ENCODE measurements at places on chromosomes 5 and 9.

GRCh38 chr5:43874772-43875171 is 271.8 kb downstream of the NNT start:
- DNase-seq, result no peak

DNA sequence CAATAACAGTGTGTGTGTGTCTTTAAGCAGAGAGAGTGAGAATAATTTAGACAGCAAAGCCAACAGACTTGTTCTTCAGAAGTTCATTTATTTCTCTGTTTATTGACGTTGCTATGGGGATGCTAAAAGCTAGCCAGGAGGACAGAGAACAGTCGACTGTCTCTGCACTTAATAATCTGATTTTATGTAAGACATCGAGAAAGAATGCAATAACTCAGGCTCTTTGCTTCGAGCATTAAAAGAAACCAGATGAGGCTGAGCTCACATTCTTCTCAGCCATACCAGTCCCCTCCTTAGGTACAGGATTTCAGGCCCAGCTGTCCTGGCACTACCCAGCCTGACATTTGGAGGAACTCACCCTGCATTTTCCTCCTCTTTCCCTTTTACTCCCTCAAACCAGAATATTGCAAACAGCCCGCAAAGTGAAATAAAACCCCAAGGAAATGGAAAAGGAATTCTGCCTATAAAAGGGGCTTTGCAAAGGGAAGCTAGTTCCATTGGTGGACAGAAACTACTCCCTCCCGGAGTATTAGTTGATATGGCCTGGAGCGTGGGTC is 44.5 kb upstream of the DPYSL3 start:
- DNase-seq, result no peak

DNA sequence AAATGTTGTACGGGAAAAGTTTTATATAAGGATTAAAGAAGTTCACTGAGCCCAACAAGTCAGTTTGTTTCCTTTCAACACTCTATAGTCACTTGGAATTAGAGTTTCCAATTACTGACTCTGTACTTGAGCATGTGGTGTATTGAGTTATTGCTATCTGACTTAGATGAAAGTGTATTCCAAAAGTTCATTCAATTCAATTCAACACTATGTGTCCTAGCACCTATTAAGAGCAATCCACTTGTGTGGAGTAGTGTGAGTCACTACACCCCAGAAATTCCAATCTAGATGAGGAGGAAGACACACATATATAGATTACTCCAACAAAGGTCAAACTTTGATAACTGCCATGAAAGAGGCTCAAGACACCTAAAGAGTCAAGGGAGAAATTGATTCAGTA is 98.2 kb upstream of the SLCO6A1 start:
- DNase-seq, result no peak

- DNase-seq, result no peak
These were observed 78.5 kb downstream of the CACNA1B start for GRCh38 chr9:137956039-137956438.

GRCh38 chr5:173055722-173055982 is 500 bp upstream of the CREBRF start:
- no peak for DNase-seq

DNA sequence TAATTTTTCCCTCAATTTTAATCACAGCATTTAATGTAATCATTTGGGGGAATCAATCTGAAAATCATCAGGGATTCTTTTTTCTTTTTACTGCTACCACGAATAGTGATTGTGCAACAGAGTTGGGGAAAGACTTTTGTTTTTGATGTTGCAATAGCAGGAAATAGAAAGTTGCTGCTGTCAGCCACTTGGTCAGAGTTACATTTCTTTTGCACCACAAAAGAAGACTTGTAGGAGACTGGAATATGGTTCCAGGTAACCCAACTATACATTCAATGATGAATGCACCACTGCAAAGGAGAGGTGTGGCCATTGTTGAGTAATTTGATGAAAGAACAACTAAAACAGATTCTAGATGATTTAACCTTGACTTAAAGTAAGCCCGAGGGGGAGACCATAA is 46.3 kb upstream of the PALM2AKAP2 start:
- DNase-seq, result no peak

GRCh38 chr9:16619402-16619801 is 251.1 kb downstream of the BNC2 start:
- DNase-seq, result no peak

GRCh38 chr5:123628860-123629544 is 117.0 kb downstream of the CSNK1G3 start:
- DNase-seq, result no peak

DNA sequence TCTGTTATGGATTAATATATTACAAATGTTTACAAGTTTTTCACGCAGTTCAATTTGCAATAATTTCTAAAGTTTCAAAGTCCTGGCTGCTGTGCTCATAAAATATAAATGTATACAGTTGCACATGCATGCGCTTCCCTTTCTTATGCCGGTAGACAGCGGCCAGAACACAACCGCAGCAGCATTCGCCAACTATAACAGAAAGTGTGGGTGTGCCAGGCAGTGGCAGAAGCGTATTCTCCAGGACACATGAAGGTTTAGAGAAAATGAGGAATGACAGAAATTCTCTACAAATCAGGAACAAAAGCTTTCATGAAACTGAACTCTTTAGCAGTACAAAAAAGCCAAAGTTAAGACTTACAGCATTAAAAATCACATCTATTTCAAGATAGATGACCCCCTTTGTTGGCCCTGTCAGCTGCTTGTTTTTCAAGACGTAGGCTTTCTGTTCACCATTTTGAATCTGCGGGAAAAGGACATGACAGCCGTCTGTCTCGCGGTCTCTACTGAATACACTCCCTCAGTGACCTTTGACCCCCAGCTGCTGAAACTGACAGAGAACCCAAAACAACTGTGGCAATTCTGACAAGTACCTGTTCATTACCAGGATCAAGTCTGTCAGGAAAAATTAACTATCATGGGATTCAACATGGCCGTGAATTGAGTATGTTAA is 252.2 kb downstream of the SLF1 start:
- DNase-seq, result no peak

DNA sequence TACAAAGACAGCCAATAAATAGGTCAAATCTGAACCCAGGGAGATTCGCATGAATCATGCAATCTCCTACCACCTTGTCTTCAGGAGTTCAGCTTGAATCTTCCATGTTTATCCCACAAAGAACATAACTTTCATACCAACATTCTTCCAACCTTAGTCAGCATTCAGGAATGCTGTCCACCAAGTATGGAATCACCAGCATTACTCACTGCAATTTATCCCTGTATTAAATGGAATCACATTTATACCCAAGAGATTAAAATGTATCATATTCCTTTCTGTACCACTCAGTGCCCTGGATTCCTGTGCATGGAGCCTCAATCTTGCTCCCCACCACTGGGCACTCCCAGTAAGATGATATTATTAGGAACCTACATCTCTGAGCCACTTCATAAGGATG is 162.6 kb downstream of the GLIS3 start:
- DNase-seq, result no peak

DNA sequence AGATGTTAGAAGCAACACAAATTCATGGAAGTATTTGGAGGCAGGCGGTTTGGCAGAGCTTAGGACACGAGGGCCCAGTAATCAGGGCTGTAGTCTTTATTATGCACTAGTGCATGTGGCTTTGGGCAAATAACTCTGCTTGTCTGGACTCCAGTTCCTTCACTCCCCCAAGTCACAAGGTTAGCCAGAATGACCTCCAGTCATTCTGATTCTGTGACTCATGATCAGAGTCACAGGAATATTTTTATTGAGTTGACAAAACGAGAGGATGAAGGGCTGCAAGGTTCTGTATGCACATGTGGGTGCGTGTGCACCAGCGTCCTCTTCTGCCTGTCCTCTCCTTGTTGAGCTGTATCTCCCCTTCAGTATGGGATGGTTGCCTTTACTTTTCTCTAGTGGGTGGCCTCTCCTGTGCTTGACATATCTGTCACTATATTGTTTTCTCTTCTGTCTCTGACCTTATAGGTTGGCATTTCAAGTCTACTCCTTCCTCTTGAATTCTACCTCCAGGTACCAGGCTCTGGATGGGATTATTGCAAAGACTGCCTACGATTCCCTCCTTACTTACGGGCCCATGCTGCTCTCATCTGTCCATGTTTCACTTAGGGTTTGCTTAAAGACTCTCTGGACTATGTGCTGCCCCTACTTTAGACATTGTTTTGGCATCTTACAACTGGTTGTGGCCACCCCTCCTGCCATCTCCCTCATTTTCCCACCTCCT is 94.6 kb downstream of the KDM4C start:
- DNase-seq, result no peak

GRCh38 chr5:171835066-171835465 is 49.4 kb downstream of the SMIM23 start:
- DNase-seq, result no peak

GRCh38 chr9:83281306-83282255 is 218.6 kb upstream of the RASEF start:
- DNase-seq, result no peak

GRCh38 chr5:1801967-1802295 is 724 bp downstream of the NDUFS6 start:
- DNase-seq, result no peak

DNA sequence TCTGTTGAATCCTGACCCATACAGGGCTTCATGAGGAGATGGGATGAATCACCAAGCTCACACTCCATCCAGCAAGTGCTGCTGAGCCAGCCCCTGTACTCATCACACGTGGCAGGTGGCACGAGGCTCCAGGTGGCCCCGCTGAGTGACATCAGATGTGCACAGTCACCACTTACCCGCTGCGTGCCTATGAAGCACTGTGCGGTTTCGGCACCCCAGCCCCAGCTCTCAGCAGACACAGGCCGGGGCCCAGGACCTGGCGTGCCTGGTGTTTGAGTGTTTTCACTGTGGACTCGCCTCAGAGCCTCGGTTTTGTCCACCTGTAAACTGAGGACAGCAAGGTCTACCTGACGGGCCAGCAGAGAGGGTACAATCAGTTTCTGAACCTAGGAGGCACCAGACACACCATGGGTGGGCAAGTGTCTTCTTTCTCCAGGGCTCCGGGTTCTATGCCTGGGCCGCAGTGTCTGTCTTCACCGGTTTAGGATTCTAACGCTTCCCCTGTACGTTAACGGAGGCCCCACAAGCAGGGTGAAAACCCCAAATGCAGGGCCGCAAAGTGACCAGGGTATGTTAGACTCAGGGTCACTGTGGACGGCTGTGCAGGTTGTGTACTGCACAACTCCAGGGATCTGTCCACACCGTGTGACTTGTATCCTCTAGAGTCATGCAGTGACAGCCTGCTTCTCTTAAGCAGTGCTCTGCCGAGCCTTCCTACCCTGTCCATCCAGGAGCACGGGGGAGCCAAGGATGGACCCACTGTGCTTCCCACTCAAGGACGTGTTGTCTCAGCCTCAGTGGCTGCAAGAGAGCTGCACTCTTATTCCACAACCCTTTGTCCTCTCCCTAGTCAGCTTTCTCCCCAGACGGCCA is 44.3 kb upstream of the COL5A1 start:
- no peak for DNase-seq

DNA sequence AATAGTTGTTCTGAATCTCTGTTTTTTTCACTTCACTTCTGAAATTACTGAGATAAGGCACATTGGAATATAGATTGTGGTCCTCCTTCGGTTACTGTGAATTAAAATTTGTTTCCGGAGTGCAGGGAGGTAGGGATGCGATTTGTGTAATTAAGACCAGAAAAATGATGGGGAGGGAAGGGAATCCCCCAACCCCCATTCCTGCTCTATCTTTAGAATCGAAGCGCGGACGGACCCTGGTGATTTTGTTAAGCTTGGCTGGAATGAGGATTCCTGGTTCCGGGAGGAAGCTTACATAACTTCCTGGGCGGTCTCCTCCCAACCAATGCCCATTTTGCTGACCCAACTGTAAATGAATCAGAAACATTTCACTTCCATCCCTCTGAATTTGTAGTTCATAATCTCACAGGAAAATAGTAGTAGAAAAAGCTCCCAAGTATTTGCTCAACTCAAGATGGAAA is 220.1 kb upstream of the MSX2 start:
- no peak for DNase-seq

DNA sequence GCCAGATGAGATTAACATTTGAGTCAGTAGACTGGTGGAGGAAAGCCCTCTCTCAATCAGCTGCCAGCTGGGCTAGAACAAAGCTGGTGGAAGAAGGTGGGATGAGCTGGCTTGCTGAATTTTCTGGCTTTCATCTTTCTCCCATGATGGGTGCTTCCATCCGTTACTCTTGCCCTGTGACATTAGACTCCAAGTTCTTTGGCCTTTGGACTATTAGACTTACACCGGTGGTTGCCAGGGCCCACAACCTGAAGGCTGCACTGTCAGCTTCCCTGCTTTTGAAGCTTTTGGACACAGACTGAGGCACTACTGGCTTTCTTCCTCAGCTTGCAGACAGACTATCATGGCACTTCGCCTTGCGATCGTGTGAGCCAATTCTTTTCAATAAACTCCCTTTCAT is 642.7 kb downstream of the TAF11L14 start:
- no peak for DNase-seq

GRCh38 chr5:102902647-102903046 is 147.5 kb downstream of the PAM start:
- DNase-seq, result no peak

- no peak for DNase-seq
These were observed 9.7 kb upstream of the PPIC start for GRCh38 chr5:123046222-123046621.

- no peak for DNase-seq
These were observed 8.9 kb downstream of the PLPPR1 start for GRCh38 chr9:101037430-101037829.

- DNase-seq, result no peak
These were observed 104.4 kb downstream of the WNK2 start for GRCh38 chr9:93288341-93288740.

- no peak for DNase-seq
These were observed 790.1 kb downstream of the TLE1 start for GRCh38 chr9:80899208-80899607.

DNA sequence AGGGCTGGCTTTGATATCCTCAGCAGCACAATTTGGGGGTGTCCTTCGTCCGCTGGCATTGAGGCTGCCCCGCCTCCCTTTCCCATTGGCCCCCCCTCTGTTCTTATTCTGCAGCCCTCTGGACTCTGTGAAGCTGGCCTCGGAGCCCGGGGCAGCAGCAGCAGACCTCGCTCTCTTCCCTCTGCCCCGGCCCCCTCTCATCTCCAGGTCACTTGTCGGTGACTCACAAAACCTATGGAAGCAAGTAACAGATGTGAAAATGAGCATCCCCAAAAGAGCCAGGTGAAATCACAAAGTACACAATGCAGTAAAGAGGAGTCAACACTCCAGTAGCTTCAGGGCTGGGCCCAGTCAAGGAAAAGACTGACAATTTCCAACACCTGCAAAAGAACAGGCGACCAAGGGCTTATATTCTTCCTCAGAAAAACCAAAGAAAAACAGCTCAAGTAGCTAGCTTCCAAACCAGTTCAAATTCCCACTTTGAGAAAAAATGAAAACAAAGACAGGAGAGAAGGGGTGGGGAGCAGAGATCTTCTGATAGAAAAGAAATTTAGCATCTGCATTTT is 97.5 kb downstream of the ZNF608 start:
- DNase-seq, result no peak

GRCh38 chr5:126680191-126680817 is 79.6 kb downstream of the PHAX start:
- no peak for DNase-seq

DNA sequence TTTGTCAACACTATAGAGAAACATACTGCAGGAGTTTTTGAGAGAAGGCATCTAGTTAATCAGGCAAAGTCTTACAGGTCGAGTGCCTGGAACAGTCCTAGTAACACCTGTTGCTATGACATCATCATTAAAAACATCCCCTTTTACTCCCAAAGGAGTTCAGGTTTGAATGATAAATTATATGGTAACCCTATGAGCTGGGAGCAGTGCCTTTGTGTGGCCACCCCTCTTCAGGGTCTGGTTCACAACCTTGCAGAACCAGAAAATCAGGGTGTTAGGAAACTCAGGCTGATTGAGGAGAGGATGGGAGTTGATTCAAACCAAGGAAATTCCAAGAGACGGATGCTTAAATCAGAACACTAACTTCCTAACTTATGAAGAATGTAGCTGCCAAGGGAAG is 179.1 kb upstream of the RASEF start:
- DNase-seq, result no peak

All from CD4-positive, alpha-beta T cell treated with Interleukin-1 beta for 1 hour (primary cell).